ENCODE measurements at places on chromosomes 1 and 21.
A peak's percentile ranks its signal among the peaks of the same experiment; 100 is the strongest.

GRCh38 chr1:45051005-45051772, 39.1 kb downstream of the UROD start:
- DNase-seq = no peak

GRCh38 chr1:54221113-54221834, 21.3 kb downstream of the MRPL37 start:
- no peak for DNase-seq

- DNase-seq = no peak
Measured at GRCh38 chr1:230750986-230751625, 3.9 kb downstream of the CAPN9 start.

DNA sequence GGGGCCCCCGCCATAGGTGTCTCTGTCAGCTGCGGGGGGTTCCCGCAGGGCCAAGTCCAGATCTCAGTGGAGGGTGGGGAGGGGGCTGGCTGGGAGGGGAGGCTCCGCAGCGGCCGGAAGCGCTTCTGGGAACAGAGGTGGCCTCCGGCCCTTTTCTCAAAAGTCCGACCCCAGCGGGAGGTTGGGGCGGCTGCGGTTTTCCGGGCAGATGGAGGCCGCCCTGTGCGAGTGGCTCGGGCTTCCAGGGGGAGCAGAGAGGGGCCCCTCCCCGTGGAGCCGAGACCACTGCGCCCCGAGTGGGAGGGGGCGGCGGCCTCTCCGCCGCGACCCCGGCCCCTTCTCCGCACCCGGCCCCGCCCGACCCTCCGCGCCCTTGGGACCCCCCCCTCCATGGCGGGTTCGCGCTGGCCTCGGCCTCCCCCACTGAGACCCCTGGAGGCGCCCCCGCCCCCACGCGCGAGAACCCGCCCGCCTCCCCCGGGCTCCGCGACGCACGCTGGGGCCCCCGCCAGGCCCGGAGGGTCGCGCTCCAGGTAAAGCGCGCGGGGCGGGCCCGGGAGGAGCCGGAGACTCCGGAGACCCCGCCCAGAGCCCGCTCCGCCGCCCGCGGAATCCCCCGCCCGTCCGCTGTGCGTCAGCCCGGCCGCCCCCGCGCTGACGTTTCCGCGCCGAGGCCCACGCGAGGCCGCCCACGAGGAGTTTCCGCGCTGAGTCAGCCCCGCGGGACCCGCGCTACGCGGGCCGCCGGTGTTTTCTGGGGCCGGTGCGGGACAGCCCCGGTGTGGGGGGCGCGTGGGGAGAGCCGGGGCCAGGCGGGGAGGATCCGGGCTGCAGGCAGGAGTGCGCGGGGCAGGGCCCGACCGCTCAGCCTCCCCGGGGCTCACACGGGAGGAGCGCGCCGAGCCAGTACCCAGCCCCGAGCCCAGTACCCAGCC, 5.2 kb downstream of the TNFRSF18 start:
- peak; percentile 80 for DNase-seq

DNA sequence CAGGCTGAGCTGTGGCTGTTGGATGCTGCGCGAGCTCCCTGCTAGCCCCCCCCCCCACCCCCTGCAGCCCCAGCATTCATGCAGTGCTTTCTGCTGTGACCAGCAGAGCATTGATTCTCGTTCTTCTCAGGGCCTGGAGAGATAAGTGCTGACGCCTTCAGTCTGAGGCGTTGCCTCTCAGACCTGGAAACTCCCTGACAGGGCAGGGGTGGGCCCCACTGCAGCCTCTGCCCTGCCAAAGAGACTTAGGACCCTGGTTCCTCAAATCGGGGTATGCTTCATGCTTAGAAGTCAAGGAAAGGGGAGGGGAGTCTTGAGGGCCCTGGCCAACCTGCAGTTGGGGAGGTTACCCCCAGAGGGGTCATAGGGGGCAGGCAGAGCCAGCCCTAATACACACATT, 38.5 kb downstream of the PTPRF start:
- DNase-seq = no peak

- no peak for DNase-seq
Measured at GRCh38 chr1:4444086-4444485, 210.3 kb upstream of the AJAP1 start.

Data from T follicular helper cell (primary cell).